Neural progenitor cell (in vitro differentiated cells): ENCODE measurements at places on chromosomes 7 and 10.

- no peak for DNase-seq
These were observed 20.3 kb downstream of the PARD3 start for GRCh38 chr10:34794835-34795234.

DNA sequence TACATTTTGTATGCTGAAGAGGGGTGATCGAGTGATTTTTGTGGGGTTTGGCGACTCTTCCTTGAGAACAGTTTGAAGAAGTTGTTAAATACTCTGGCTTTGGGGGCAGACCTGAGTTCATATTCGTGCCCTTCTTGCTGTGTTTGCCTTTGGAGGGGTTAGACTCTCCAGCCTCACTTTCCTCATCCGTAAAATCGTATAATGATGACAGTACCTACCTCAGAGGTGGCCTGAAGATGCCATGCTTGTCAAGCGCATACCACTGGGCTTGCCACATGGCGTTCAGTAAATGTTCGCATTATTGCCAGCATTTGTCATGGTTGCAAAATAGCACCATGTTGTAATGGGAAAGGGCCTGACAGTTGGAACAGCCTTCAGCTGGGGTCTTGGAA, 1.3 kb downstream of the STK17A start:
- peak; percentile 22 for DNase-seq

GRCh38 chr10:103067956-103068355, 125.1 kb downstream of the NT5C2 start:
- DNase-seq = no peak

GRCh38 chr10:74991435-74991834, 120.0 kb upstream of the SAMD8 start:
- peak; percentile 50 for DNase-seq

- DNase-seq = no peak
These were observed 216.8 kb upstream of the ZNF32 start for GRCh38 chr10:43865265-43866135.

GRCh38 chr7:46972205-46972604, 609.7 kb downstream of the TNS3 start:
- DNase-seq = no peak

GRCh38 chr10:24748214-24748613, 24.5 kb upstream of the ARHGAP21 start:
- DNase-seq = no peak

GRCh38 chr7:130299866-130300265, 6.9 kb downstream of the CPA4 start:
- DNase-seq = no peak

DNA sequence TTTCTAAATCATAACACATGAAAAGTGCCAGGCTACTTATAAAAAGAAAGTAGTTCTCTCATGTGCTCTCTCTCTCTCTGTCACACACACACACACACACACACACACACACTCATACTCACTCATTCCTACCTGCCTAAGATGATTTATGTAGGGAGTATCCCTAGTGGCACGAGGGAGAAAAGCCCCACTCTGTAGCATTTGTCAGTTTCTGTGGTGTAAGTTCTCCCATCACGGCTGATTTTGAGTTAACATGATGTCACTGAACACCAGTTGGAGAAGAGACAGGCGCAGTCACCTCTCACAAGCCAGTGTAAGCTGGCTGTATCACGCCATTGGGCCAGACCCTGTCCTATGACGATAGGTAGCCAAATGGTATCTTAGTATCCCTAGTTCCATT, 395.4 kb downstream of the SFMBT2 start:
- DNase-seq = no peak

GRCh38 chr7:94170836-94171235, 166.7 kb upstream of the BET1 start:
- DNase-seq = no peak

DNA sequence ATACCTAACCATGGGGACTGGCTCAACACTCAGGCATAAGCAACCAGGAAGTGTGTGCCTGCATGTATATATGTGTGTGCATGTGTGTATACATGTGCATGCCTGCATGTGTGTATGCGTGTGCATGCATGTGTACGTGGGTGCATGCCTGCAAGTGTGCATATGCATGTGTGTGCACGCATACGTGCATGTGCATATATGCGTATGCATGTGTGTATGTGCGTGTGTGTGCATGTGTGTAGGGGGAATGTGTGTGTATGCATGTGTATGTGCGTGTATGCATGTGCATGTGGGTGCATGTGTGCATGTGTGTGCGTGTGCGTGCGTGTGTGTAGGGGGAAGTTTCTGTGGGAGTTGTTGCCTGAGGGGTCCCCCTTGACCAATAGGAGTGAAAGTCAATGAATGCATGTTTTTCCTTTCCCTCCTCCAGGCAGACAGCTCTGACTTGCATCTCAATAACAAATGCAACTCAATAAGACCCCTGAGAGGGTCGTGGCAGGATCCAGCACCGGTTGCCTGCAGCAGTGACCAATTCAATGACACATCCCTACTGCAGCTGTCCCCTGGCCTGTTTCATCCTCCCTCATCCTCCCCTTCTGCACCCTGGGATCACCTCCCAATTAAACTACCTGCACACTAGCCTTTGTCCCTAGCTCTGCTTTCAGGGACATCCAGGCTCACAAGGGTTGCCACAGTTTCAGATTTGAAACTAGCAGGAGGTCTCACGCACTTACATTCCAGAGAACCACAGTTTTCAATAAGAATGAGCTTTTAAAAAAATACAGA, 27.0 kb upstream of the FZD8 start:
- DNase-seq = no peak

DNA sequence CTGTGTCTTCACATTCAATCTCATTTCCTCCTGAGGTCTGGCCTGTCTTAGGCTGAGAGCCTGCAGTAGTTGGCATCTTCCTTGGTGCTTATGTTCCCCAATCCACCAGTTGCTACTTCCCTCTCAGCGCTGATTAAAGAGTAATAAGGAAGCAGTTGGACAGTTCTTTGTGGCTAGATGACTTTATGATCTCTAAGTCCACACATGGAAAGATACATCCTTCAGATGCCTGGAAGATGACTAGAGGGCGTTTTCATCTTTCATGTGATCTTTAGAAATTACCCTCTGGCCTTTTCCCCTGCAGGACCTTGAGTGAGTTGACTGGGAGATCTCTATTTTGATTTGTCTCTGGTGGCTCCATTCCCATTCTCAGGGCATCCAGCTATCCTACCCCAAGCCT, 204.5 kb downstream of the GRM3 start:
- no peak for DNase-seq

- no peak for DNase-seq
These were observed 330.1 kb upstream of the LRGUK start for GRCh38 chr7:133796782-133797745.

- DNase-seq = no peak
These were observed 42.4 kb upstream of the FAM20C start for GRCh38 chr7:149791-150636.

GRCh38 chr10:6002809-6003510, 25.6 kb upstream of the IL15RA start:
- DNase-seq = no peak

- DNase-seq = no peak
These were observed 1.9 kb downstream of the ACSL5 start for GRCh38 chr10:112375721-112376395.

GRCh38 chr7:97480772-97481390, 251.0 kb upstream of the TAC1 start:
- no peak for DNase-seq

GRCh38 chr7:7761974-7762779, 43.8 kb upstream of the RPA3 start:
- DNase-seq = no peak

GRCh38 chr7:27212497-27213432, 12.9 kb upstream of the HOXA13 start:
- no peak for DNase-seq
